Activated CD4-positive, alpha-beta T cell treated with anti-CD3 and anti-CD28 coated beads for 24 hours (primary cell): ENCODE measurements at places on chromosomes 5 and 9.

DNA sequence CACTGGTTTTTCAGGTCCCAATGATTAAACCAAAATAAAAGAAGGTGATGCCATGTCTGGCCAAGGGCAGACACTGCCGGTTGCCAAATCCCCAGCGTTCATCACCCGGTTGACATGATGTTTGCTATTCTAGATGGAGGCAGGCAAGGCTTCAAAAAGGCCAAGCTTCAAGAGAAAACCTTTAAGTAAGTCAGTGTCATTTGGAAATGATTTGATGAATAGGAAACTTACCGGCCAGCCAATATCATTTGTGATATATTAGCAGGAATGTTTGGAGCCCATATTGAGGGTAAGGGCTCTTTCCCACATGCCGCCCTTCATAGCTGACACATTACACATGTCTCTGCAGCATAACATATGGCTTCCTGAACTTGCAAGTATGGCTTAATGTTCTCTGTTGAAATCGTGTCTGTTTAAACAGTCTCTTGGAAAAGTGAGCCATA, 89.5 kb upstream of the TTC23L start:
- DNase-seq, result no peak

DNA sequence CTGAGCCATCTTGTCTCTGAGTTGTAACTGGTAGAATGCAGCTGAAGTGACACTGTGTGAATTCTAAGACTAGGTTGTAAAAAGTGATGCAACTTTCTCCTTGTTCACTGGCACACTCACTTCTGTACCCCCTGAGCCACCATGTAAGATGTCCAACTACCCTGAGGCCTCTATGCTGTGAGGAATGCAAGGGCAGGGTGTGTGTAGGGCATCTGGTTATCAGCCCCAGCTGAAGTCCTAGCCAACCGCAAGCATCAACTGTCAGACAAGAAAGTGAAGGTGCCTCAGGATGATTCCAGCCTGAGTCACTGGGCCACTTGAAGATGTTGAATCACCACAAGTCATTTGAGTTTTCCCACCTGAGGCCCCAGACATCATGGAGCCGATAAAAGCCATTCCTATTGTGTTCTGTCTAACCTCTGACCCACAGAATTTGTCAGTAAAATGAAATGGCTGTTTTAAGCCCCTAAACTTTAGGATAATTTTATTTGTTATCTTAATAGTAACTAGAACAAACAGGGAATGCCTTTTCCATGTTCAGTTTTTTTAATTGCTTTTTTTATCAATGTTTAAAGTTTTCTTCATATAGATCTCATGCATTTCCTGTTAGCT, 18.7 kb upstream of the RHOBTB3 start:
- DNase-seq, result peak; percentile 34

DNA sequence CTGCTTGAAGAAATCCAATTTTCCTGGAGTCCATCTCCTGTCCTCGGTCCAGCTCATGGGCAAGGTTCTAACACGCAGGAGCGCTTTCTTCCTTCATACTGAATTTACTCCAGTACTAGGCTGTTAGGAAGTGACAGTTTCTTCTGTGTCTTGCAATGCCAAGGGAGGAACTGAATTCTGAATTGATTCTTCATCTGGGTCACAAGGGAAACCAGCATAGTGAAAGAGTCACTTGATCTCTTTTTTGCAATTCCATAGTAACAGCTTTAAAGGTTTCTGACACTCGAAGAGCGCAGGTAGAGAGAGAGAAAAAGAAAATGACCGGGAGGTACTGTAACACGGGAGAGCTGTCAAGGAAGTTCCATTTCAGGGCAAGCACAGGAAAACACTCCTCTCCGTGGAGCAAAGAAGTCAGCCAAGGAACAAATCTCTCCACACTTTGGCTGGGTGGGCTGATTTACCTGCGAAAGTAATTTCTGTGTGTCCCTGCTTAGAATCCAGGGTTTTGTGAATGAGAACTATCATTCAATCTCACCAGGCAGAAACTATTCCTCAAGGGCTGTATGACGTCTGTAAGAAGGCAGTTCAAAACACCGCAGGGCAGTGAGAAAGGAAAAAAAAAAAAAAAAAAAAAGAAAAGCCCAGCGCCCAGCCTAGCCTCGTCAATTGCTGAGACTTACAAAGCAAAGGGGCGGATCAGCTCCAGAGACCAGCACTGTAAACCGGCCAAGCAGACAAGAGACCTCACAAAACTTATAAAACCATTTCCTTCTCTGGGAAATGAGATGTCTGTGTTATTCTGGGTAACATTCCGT, 617.8 kb downstream of the PDE4D start:
- no peak for DNase-seq

- no peak for DNase-seq
Measured at GRCh38 chr5:95445995-95446394, 54.8 kb downstream of the FAM81B start.

DNA sequence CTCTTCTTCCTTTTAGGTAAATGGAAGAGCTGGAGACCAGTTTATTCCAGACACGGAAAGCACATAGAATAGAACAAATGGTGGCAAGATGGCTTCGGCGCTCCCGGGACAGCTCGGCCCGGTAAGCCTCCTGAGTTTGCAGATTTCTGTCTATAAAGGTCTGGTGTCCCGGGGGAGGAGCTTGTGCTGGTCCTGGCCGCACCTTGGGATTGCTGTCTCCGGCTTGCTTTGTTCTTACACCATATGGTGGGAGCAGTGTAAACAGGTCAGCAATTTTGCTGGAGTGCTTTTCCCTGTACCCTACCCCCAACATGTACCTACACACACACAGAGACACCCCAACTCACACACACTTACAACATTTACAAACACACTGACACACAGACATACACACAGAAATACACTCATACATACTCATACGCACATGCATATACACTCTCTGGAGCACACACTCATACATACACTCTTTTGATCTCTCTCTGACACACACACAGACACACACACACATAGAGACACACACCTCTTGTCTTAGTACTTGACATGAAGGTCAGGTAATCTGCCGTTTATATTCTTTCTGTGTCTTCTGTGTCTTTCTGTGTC, 42.0 kb downstream of the FRMPD1 start:
- no peak for DNase-seq

GRCh38 chr5:14659821-14660607, 4.5 kb upstream of the OTULIN start:
- DNase-seq, result no peak

DNA sequence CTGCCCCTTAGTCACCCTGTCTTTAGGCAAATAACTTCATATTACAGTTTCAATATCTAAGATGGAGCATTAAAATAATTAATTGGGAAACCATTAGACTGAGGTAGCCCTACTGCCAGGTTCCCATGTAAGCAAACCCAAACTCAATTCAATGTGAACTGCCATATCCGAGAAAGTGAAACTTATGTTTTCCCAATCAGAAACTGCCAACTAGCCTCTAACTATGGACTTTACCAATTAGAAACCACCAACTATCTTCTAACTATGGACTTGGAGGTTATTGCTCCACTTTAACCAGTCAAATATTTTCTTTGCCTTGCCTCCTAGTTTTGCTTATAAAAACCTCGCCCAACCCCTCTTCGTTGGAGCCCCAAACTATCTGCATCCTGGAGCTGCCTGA, 218.5 kb downstream of the ENC1 start:
- DNase-seq, result no peak

DNA sequence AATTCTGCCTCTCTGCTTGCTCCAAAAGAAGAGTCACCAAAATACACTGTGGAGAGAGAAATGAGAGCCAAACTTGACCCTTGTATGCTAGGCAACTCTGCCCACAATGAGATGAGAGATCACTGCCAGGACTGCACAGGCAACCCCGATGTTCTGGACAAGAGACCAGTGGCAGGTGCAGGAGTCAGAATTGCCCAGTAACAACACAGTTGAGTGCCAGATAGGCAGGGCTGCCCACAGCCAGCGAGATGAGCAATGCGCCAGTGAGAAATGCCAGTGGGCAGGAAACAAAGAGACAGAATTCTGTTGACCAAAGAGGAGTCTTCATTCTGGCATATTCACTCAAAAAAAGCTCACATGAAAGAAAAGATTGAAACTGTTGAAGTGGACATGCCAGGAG, 570.7 kb downstream of the CAAP1 start:
- DNase-seq, result no peak

DNA sequence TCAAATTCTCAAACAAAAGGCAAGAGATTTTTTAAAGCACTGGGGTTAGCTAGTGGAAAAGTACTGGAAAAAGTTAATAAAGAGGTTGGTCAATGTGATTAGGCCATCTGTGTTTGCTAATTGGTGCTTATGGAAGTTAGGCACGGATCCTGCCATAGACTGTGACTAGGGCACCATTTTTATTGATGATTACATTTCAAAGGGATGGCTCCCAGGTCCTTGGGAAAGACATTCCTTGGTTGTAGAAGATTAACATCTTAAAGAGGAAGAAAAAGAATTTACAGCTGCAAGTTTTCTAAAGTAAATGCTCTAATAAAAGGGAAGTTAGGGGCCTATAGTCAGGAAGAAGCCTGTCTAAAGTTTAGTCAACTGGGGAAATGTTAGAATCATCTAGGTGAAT, 1183.3 kb downstream of the DTWD2 start:
- DNase-seq, result no peak

GRCh38 chr5:122105909-122106308, 23.4 kb upstream of the ZNF474 start:
- no peak for DNase-seq

DNA sequence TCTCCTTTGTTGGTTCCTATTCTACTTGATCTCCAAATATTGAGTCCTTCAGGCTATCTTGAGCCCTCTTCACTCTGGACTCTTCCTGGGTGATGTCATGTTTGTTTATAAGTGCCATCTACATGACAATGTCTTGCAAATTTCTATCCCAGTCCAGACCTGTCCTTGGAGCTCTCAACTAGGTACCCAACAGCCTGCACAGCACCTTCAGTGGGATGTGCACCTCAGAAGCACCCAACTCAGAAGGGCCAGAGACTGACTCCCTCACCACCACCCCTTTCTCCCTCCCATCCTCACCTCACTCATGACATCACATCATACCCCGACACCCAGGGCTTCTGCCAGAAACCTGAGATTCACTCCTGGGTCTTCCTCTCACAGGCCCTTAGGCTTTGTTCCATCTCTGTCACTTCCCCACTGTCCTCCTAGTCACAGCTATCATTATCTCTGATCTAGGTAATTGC, 14.4 kb downstream of the TXN start:
- DNase-seq, result no peak

DNA sequence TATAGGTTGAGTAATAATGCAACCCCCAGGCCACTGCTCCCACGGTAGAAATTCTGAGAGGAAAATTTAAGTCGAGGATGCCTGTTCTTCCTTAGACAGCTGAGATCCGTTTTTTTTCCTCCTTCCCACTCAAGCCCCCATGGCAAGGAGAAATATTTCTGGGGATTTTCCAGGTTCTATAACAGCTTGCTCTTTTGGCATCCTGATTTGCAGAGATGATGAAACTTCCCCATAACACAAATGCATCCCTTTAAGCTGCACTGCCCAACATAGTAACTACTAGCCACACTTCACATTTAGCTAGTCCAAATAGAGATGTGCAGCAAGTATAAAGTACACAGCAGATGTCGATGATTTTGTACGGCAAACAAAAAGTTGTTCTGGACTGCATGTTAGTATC, 32.5 kb upstream of the GNA14 start:
- no peak for DNase-seq

DNA sequence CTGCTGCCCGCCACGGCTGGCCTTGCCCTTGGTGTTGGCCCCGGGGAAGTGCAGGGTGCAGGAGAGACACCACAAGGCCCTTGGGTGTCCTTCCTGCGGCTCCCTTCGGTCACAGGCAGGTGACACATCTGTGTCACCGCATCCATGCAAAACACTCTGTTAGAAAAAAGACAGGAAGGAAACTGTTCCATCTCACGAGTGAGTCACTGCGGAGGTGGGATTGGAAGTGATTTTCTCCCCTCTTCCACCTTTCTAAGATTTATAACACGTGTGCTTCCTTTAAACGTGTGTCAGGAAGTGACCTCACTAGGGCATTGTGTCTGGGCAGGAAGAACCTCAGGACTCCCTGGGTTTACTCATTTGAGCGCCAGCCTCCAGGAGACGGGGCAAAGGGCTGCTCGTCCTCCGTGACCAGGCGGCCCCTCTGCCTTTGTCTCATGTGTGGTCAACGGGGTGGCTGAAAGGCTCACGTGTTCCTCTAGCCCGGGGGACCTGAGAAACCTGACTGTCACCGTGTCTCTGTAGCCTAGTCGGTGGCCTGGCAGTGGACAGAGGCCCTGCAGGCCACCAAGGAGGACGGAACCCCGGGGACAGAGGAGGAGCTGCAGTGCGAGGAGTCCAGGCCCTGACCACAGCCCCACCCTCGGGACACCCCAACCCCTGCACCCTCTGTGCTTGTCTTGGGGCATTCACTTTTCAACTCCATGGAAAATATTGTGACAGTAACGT, 4.9 kb upstream of the LCN1 start:
- DNase-seq, result no peak

GRCh38 chr5:62197697-62198096, 108.3 kb upstream of the KIF2A start:
- DNase-seq, result no peak

- no peak for DNase-seq
Measured at GRCh38 chr5:178416206-178416882, 173.8 kb downstream of the COL23A1 start.

DNA sequence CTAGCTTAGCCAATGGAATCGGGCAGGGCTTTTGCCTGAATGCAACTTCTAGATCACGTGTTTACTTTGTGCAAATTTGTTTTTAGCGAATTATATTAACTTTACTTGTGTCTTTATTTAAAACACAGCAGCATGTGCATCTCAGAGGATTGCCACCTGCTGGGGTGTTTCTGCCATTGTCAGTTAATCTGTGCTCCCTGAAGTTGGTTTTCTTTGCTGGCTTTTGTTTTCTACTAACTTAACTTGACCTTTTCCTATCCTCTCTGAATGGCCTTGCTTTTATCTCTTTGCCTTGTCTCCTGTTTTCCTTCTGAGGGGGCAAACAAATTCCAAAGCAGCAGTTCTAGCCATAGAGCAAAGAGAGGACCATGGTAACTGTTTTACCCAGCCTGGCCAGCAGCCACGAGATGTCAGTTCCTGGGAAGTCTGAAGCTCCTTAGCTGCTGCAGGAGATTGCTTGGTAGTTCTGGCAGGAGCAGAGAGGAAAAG, 67.6 kb downstream of the ARHGEF28 start:
- no peak for DNase-seq

DNA sequence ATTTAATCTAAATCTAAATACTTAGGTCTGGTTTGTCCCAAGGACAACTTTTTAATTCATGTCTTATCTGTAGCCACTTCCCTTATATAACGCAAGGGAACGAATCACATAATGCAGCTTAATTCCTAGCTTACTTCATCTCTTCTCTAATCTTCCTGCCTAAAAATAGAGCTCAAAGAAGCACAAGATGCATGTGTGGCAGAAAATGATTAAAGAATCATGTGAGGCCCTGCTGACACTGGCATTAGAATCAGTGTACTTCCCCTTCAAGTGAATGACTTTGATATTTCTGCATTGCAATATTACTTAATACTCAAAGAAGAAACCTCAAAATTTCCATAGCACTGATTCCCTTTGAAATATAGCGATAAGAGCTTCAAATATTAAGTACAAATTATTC, 317.9 kb upstream of the FTMT start:
- no peak for DNase-seq

DNA sequence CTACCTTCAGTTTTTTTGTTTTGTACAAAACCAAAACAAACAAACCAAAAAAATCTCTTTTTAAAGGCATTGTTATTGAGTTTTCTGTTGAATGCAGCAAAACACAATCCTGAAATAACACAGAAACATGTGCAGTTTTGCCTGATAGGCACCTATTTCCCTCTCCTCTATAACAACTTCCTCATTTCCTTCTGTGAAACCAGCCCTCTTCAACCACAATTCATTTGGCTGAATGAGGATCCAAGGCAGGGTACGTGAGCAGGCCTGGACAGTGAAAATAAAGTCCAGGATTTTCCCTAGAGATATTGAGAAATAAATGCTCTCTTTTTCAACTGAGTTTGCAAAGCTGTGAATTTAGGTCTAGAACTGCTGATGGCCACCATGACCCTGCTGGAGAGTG, 134.8 kb upstream of the LARP1 start:
- no peak for DNase-seq
